ENCODE measurements at places on chromosomes 6 and 20.

DNA sequence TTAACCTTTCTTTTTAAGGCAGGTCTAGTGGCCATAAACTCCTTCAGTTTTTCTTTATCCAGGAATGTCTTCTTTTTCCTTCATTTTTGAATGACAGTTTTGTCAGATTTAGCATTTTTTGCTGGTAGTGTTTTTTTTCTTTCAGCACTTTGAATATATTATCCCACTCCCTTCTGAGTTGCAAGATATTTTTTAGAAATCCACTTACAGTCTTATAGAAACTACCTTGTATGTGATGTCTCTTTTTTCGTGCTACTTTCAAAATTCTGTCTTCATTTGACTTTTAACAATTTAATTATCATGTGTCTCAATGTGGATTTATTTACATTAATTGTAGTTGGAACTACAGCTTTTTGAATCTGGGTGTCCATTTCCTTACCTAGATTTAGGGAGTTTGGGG, 284.4 kb upstream of the RNF217 start:
- DNase-seq: no peak

DNA sequence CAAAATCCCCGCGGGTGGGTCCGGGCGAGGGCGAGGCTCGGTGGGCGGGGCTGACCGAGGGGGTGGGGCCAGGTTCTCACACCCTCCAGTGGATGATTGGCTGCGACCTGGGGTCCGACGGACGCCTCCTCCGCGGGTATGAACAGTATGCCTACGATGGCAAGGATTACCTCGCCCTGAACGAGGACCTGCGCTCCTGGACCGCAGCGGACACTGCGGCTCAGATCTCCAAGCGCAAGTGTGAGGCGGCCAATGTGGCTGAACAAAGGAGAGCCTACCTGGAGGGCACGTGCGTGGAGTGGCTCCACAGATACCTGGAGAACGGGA, 809 bp downstream of the HLA-G start:
- DNase-seq: peak; percentile 17

- no peak for DNase-seq
Measured at GRCh38 chr6:33249732-33250630, 21.7 kb downstream of the VPS52 start.

DNA sequence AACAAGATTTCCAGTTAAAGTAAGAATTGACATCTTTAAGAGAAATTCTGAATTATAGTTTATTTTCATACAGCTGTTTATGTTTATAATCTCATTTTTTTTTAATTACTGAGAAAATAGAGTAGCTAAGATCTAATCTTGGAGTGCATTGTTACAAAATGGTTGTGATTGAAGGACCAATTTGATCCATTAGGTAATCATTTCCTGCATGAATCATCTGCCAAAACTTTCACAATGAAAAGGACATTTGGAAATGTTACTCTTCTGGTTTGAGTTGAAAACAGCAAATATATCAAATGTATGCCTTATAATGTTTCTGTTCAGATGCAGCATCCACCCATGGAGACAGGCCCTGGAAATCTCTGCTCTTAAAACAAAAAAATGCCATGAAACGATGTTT, 19.0 kb downstream of the TUBB2A start:
- DNase-seq: no peak

DNA sequence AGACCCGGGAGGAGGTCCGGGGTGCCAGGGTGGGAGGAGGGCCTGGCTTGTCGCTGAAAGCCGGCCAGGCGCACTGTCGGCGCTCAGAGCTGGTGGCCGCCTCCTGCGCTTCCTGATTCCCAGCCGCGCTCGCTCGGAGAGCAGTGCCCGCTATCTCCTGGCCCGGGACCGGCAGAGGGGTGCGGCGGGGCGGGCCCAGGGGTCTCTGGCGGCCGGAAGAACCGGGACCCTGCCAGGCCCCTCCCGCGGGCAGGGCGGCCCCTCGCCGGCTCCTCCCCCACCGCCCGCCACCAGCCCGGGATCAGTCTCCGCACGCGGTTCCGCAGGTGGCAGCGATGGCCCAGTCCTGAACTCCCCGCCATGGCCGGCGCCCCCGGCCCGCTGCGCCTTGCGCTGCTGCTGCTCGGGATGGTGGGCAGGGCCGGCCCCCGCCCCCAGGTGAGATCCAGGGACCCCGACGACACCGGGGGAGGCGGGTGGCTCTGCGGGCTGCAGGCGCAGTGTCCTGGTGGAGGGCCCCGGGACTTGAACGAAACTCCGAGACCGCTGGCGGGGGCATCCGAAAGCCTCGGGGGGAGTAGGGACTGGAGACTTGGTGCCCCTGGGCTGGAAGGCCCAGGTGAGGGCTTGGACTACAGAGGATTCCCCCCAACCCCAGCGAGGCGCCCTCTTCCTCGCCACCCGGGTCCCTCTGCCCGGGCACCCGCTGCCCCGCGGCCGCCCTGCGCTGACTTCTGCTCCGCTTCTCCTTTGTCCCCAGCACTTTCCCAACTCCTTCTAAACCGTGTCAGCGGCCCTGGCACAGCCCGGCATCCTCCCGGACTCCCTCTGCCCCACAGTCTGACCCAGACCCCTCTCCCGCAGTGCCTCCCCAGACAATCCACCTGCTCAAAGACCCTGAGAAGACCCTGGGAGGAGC, at the start of gene GLP1R:
Gene GLP1R (plus strand): TSS at position 301 of the 919 bp plus-strand sequence. CDS start 60 bp downstream, at position 361.
- no peak for DNase-seq

DNA sequence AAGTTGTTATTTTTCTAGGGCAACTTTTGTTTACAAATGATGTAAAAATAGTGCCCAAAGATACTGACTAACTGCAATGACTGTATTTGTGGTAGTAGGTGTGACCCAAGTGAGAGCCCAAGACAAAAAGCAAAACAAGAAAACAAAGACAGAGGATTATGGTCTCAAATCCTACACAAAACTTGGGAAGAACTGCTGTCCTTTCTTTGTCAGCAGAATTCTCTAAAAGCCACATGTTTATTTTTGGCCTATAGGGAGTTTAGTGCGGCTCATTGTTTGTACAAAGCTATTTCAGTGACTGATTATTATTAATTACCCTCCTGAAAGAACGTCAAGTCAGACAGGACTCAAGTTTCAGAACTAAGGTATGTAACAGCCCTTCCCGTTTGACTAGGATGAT, 509.2 kb upstream of the SLC35B3 start:
- no peak for DNase-seq

All from CD4-positive, alpha-beta T cell treated with Interleukin-15 for 4 hours (primary cell).